ENCODE measurements at places on chromosomes 3 and 15.

DNA sequence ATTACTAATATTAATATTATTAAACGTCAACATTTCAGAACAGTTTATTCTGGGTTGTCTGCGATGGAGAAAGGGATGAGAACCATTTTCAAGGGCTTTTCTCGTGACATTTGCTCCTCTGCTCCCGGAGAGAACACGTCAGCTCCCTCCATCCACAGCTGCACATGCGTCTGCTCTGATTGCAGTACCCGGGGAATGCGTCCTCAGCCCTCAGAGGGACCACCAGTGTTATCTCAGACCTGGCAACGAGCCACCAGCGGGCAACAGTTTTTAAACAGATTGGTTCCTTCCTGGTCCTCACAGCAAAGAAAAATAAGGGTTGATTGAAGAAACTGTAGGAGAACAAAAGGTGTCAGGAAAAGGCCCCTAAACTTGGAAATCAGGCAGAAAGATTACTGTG lies 202.2 kb upstream of the ADAMTS9 start:
- no peak for DNase-seq

GRCh38 chr3:169228522-169228921 lies 435.0 kb downstream of the MECOM start:
- DNase-seq = no peak

- no peak for DNase-seq
These were observed 115.5 kb downstream of the SLC25A26 start for GRCh38 chr3:66336333-66336766.

- DNase-seq = no peak
These were observed 40.0 kb downstream of the DCUN1D1 start for GRCh38 chr3:182940266-182940808.

GRCh38 chr3:114418724-114419543 lies 125.1 kb downstream of the TIGIT start:
- no peak for DNase-seq

- DNase-seq = no peak
These were observed at the start of gene TIGIT for GRCh38 chr3:114293838-114294535. TIGIT (plus strand) TSS chr3:114294028; CDS start chr3:114294062, 34 bp downstream.

GRCh38 chr15:26985050-26985449 lies 14.1 kb downstream of the GABRG3 start:
- no peak for DNase-seq

DNA sequence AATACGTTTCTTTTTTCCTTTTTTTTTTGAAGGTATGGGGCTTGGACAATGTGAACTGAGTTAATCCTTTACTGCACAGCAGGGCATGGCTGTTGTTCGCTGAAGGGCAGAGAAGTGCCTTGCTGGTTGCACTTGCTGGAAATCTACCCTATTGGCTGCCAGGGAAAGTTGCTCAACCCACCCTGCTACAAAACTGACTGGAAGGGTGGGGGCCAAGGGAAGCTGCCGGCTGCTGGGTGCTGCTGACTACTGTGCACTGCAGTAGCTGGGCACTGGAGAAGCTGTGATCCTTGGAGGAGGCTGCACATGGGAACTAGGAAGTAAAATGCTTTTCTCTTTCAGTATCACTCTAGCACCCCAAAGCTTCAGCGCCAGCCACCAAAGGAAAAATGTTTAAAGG lies 70.5 kb downstream of the ETV5 start:
- DNase-seq = no peak

DNA sequence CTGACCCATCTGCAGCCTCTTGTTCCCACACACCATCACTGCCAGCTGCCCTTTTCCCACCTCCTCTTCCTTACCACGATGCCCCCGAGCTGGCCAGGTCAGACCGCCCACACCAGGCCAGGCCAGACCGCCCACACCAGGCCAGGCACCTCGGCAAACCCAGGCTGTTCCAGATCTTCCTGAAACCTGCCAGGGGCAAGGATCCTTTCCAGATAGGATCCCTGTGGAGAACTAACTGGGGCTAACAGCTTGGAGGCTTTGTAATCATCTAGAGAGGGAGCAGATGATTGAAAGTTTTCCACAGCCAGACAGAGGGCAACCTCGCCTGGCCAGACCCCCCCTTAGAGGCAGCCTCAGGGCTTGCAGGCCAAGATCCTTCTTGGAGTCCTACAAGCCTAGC lies 287.3 kb upstream of the TLE3 start:
- no peak for DNase-seq

GRCh38 chr3:78281381-78281780 lies 1241.5 kb downstream of the ROBO2 start:
- DNase-seq = no peak

DNA sequence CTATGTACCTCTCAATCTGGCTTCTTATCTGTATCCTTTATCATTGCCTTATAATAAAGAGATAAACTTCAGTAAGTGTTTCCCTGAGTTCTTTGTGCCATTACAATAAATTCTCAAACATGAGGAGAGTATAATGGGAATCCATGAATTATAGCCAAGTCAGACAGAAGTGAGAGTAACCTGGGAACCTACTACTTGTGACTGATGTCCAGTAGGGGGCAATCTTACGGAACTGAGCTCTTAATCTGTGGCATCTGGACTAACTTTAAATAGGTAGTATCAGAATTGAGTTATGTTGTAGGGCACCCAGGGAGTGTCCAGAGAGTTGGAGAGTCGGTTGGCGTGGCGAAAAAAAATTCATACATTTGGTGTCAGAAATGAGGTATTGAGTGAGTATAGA lies 542.6 kb downstream of the ZBBX start:
- no peak for DNase-seq

DNA sequence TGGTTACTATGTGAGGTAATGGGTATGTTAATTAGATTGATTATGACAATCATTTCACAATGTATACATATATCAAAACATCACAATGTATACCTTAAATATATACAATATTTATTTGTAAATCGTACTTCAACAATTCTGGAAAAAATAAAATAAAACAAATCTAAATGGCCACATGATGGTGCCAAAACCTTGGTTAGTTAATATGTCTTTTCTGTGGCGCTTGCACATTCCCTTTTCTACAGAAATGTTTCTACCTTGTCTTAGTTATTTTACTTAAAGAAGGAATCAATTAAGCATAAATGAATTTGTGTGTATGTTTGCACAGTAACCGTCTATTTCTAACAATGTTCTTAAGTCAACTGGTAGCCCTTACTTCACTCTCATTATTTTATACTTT lies 53.4 kb downstream of the OXSM start:
- no peak for DNase-seq

DNA sequence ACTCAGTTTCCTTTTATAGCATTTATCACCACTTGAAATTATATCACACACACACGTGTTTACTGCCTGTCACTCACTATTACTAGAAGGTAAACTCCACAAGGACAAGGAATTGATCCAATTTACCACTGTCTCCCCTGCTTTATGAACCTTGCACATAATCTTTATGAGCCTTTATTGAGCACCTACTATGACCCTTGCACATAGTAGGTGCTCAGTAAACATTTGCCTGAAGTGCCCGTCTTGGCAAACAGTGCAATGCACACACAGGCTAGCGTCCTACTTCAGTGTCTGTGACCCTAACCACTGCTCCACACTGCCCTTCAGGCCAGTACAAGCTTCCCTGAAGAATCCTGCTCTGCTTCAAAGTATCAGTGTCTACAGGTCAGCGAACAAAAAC lies 237.7 kb upstream of the TMC3 start:
- DNase-seq = no peak

DNA sequence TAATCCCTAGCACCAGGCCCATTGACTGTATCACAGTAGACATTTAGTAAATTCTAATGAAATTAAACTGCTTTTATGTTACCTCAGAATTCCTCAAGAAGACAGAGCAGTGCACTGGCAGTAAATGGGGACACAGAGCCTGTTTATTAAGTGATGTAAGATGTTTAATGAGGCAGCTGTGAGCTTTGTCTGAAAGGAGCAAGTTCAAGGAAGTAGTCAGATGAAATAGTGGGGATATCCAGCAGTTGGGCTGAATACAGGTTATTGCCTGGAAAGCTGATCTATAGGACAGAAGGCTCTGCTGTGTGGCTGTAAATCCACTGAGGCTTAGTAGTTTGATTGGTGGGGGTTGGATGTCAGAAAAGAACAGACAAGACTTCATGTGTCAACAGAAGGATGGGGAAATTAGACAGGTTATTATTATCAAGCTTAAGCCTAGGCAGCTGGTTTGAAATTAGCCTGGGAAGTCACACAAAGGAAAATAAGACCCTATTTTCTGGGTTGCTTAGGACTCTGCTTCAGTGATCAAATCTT lies 62.2 kb downstream of the PFN2 start:
- DNase-seq = no peak

GRCh38 chr15:99984491-99985243 lies 251.4 kb upstream of the LYSMD4 start:
- DNase-seq = no peak

DNA sequence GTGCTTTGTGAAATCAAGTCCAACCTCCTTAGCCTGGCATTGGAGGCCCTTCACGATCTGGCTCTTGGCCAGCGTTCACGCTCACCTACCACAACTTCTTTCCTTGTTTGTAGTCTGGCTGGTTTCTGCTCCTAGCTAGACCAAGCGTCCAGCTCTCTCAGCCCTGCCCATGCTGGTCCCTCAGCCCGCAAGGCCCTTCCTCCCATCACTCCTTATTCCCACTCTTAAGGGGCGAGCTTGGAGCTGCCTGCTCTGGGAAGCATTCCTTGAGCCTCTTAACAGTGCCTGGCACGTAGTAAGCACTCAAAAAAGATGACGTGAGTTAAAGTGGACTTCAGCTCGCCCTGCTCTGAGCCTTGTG lies 8.7 kb downstream of the SLC6A6 start:
- no peak for DNase-seq

DNA sequence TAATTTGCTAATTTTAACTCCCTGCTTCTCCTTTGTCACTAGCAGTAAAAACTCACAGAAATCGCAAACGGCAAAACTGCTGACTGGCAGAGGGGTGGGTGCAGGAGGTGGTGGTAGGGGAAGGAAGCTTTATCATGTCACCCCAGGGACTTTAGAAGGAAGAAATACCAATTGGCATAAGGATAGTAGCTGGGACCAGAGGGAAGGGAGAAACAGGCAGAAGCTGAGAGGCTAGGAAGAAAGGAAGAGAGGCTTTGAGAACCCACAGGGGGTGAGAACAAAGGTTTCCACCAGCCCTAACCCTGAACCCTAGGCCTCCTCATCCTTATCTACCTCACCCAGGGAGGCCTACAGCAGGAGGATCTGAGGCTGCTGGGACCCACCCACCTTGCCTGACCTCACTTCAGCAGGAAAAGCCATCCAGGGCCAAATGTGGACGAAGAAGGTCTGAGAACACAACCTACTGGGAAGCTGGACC lies 10.7 kb downstream of the ITGB5 start:
- no peak for DNase-seq

GRCh38 chr3:138919325-138919724 lies 27.6 kb downstream of the FOXL2 start:
- no peak for DNase-seq

GRCh38 chr15:51243774-51244173 lies 94.6 kb downstream of the CYP19A1 start:
- no peak for DNase-seq

GRCh38 chr3:63869940-63870614 lies 6.4 kb downstream of the ATXN7 start:
- DNase-seq = no peak

DNA sequence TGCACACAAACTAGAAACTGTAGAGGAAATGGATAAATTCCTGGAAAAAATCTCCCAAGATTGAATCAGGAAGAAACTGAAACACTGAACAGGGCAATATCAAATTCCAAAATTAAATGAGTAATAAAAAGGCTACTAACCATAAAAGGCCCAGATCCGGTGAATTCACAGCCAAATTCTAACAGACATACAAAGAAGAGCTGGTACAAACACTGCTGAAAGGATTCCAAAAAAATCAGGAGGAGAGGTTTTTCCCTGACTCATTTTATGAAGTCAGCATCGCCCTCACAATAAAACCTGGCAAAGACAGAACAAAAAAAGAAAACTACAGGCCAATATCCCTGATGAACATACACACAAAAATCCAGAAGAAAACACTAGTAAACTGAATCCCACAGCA lies 462.4 kb upstream of the THBS1 start:
- DNase-seq = no peak

- DNase-seq = peak; percentile 15
These were observed 14.6 kb downstream of the ANPEP start for GRCh38 chr15:89799918-89800498.

GRCh38 chr3:143278721-143279120 lies 159.2 kb downstream of the CHST2 start:
- no peak for DNase-seq

- DNase-seq = no peak
These were observed 135.4 kb downstream of the UACA start for GRCh38 chr15:70627734-70628548.

DNA sequence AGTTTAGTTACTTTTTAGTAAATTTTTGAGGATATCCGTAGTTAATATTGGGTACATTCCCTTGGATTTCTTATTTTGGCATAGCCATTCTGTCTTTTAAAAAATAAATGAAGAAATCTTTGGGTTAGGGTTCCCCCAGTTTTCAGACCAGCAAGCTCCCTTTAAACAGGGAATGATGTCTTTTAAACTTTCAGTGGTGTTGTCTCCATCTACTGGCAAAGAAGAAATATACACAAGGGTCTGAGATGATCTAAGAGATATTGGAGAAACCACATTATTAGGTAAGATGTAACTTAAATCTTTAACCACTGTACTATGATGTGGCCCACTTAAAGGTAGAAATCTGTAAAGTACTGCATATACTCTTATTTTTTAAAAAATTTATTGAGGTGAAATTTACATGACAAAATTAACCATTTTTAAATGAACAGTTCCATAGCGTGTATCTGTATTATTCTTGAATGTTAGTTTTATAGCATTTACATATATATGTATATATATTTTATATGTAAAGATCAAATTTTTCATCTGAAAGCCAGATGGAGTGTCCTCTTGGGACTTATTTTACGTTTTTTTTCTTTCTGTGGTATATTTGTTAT lies 35.1 kb upstream of the EIF3J start:
- no peak for DNase-seq

GRCh38 chr3:11655196-11655928 lies 11.6 kb upstream of the VGLL4 start:
- no peak for DNase-seq

- no peak for DNase-seq
These were observed 121.8 kb downstream of the SSR3 start for GRCh38 chr3:156433138-156433537.

GRCh38 chr15:48086576-48086975 lies 34.2 kb upstream of the SLC24A5 start:
- no peak for DNase-seq

DNA sequence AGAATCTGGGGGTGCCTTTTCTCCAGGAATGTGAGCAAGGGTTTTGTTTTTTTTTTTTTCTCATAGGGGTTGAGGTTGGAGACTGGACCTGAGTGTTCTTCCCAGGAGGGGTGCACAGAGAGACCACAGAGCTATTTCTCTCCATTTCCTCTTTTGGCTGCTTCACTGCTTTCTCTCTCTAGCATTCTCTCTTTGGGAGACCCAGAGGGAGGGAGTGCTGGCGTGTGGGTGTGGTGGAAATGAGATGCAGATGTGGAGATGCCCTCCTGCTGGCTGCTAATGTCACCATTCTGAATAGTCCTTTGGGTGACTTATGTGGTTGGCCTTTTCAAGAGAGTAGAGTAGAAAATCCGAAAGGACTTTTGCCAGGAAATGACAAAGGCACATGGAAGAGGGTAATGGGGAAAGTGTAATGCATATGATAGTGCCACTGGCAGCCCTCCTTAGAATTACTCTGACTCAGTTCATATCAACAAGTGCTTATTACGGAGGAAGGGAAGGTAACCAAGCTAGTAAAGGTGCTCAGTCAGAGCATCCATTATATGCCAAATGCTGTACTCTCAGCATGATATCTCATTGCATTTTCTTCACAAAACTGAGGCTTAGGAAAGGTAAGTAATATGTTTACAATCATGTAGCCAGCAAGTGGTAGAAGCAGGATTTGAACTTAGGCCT lies 1.9 kb downstream of the SYN2 start:
- DNase-seq = no peak
